CD4-positive, alpha-beta T cell treated with Interleukin-12 subunit alpha and Interleukin-12 subunit beta, for 1 hour (primary cell): ENCODE measurements at places on chromosomes 5 and 9.

DNA sequence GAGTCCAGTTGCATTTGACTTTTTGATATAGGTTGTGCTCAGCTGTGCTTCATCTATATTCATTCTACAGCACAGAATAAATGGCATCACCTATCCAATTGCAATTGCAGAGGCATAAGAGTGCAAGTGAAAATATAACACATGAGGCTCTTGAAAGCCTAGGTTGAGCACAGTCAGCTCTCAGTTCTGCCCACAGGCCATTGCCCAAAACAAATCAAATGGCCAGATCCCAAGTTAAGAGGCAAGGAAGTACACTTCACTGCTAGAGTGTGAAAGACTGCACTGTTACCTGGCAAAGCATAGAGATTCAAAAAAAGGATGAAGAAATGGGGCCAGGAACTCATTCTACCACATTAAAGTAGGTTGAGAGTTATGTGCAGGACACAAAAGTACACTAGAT lies 305.5 kb upstream of the SEMA6A start:
- DNase-seq = no peak

- DNase-seq = no peak
These were observed 91.1 kb downstream of the PRDM6 start for GRCh38 chr5:123180178-123180577.

DNA sequence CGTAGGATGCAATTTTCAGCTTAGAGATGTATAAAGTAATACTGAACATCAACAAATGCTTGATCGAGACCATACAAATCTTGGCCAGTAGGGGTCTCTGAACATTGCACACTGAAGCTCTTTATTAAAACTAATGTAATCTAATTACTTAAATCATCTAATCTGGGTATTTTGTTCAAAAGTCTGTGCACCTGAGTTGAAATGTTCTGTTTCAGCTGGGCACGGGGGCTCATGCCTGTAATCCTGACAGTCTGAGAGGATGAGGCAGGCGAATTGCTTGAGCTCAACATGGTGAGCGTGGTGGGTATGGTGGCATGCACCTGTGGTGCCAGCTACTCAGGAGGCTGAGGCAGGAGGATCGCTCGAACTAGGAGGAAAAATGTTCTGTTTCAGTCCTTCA lies 41.0 kb downstream of the ESM1 start:
- DNase-seq = peak; percentile 71

- DNase-seq = no peak
These were observed 12.2 kb upstream of the RAPGEF6 start for GRCh38 chr5:131647048-131647769.

DNA sequence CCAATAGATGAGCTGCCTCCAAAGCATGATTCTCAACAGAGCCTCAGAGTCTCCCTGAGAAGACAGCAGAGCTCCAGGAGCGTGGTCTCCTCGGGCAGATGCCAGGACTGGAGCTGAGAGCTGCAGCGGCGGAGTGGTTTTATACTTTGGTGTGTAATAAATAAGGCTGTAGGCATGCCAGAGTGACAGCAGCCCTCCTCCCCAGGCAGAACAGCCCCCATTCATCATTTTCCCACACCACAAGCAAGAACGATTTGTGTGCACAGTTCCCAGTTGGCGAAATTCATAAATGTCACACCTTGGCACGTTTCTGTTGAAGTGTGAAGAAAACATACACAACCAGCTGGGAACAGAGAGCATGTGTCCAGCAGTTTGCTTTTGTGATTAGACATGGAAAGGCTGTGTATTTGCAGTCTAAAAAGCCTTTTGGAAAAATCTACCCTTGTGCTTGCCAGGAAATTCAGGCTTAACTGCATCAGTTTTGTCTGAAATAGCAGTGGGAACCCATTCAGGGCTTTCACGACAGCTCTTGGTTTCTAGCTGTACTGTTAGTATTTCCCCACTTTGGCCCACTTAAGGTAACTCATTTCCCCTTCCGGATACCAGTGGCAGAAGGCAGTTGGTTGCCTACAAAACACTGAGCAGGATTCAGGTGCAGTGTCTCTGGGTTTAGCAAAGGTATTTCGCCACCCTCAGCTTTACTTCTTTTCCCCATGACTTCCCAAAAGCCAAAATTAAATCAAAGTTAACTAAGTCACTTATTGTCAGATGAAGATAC lies at the start of gene C1QTNF3:
TSS of gene C1QTNF3 (minus strand) at position 115 of the 778 bp plus-strand sequence. CDS start at position 27, 88 bp downstream.
- no peak for DNase-seq

- DNase-seq = no peak
These were observed 285.4 kb downstream of the MAST4 start for GRCh38 chr5:66881480-66882161.

- no peak for DNase-seq
These were observed 5.6 kb upstream of the HNRNPAB start for GRCh38 chr5:178198706-178199105.

DNA sequence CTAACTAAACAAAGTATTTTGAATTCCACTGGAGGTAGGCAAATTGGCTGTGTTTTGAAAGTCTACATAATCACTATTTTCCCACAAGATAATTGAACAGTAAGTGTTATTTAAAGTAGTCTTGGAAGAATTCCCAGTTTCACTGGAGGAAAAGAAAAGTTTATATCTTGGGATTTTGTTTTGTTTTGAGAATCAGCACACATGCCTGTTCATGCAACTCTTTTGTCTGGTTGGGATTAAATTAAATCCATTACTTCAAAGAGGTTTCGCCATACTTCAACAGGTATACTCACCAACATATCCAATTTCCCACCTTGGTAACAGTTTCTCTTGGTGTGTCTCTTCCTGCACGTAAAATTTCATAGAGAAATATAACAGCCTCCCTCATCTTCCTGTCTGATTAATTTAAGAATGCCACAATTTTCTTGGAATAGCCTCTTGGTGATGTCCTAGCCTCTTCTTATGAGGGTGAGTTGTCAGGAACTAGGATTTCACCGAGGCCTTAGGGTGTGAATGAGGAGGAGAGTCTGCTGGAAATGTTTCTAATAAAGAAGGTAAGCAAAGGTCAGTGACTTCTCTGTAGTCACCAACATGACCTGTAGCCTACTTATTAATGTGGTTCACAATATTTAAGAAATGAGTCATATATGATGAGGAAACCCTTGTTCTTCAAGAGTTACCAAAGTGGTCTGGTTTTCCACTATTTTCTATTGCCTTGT lies 48.1 kb downstream of the ITGA2 start:
- DNase-seq = no peak

GRCh38 chr9:110099236-110100095 lies 108.5 kb downstream of the C9orf152 start:
- DNase-seq = no peak

DNA sequence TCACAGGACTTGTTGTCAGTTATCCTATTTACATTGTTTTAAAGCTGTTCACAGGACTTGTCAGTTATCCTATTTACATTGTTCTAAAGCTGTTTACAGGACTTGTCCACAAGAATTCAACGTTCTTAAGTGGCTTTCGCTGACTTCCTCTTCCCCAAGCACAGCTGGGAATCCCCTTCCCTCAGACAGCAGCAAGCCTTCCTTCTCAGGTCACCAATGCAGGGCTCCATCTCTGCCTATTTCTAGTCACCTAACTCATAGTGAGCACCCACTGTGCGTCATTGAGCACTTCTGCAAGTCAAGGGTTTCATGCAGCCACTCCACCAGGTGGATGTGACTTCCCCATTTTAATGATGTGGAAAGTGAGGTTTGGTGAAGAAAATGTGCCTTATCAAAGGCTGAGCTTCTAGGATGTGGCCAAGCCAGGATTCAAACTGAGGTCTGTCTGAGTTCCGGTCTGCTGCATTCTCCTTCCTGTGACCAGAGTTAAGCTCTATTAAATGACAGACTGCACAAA lies 109.8 kb upstream of the ZNF462 start:
- peak; percentile 0 for DNase-seq

- no peak for DNase-seq
These were observed 80.5 kb downstream of the RAI14 start for GRCh38 chr5:34736445-34737115.

DNA sequence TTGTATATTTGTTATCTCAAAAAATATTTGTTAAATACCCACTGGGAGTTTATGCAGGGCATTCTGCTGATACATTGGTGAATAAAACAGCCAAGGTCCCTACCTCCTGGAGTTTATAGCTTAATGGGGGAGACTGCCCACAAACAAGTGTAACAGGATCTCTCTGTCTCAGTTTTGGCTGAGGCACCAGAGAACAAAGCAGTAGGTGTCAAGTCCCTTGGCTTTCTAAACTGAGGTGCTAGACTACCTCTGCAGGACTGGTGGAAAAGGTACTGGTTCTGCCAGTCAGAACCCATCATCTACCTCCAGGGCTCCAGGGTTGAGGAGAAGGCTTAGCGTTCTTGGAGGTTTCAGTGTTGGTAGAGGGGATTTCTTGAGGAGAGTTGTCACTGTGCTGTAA lies 188.4 kb upstream of the ELL2 start:
- no peak for DNase-seq

- no peak for DNase-seq
These were observed 141.1 kb upstream of the SPDL1 start for GRCh38 chr5:169442403-169442874.

GRCh38 chr9:113879911-113880310 lies 3.8 kb downstream of the ZNF618 start:
- DNase-seq = no peak

GRCh38 chr5:81552852-81553566 lies 159.1 kb upstream of the ACOT12 start:
- DNase-seq = no peak

DNA sequence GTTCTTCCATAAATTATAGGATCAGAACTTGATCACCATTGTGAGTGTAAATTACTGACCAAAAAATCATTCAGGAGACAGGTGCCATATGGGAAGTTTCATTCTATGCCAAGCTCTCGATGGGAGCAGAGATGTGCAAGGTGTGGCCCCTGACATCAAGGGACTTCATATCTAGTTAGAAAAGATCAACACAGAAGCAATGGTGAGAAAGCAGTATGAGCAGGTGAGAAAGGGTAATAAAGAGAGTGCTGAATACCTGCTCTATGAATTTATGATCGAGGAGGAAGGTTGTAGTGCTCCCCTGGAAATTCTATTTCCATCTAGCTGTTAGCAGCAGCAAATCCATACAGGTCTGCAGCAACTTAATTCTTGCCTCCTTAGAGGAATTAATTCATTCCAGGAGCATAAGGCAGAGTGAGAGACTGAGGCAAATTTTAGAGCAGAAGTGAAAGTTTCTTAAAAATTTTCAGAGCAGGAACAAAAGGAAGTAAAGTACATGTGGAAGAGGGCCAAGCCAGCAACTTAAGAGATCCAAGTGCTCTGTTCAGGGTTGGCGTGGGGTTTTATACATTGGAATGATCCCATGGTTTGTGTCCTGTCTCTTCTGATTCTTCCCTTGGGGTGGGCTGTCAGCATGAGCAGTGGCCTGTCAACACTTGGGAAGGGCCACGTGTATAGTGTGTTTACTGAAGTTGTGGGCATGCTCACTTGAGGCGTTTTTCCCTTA lies 181.8 kb downstream of the SAXO1 start:
- no peak for DNase-seq

DNA sequence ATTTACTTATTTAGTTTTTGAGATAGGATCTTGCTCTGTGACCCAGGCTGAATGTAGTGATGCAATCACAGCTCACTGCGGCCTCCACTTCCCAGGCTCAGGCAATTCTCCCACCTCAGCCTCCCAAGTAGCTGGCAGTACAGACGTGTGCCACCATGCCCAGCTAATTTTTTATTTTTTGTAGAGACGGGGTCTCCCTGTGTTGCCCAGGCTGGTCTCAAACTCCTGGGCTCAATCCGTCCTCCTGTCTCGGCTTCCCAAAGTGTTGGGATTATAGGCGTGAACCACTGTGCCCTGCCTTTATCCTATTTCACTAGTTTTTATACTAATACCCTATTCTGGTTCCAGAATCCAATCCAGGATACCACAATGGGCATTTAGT lies 6.8 kb downstream of the RPS14 start:
- no peak for DNase-seq

- no peak for DNase-seq
These were observed 61.3 kb downstream of the MAT2B start for GRCh38 chr5:163566678-163567077.

DNA sequence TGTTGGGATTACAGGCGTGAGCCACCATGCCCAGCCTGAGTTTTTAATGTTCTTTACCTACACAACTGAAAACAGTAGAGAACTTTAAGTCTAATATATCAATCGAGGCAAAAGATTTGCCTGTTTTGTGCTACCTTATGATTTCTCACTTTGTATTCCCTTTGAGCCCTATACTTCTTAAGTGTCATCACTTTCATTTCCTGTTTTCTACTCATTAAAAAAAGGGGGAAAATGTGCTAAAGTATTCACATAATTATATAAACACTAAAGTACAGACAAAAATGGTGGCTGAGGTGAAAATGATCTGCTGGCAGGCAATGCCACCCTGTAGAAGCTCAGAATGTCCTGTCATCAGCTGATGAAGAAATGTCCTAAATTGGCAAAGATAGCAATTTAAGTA lies 23.6 kb downstream of the ATG10 start:
- no peak for DNase-seq

DNA sequence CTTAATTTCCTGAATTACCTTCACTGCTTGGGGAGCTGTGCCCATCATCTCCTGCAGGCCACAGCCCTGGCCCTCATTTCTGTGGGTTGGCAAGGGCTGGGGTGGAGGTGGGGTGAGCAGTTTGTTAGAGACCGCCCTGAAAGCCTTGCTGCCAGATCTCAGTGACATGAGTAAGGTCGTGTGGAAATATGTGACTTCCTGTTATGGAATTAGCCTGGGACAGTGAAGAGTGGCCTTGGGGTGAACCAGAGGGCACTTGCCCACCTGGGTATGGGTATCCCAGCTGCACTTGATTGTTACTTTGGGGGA lies 2.5 kb upstream of the HNRNPAB start:
- DNase-seq = no peak

- no peak for DNase-seq
These were observed 104.3 kb downstream of the ENTREP1 start for GRCh38 chr9:69429281-69429680.

DNA sequence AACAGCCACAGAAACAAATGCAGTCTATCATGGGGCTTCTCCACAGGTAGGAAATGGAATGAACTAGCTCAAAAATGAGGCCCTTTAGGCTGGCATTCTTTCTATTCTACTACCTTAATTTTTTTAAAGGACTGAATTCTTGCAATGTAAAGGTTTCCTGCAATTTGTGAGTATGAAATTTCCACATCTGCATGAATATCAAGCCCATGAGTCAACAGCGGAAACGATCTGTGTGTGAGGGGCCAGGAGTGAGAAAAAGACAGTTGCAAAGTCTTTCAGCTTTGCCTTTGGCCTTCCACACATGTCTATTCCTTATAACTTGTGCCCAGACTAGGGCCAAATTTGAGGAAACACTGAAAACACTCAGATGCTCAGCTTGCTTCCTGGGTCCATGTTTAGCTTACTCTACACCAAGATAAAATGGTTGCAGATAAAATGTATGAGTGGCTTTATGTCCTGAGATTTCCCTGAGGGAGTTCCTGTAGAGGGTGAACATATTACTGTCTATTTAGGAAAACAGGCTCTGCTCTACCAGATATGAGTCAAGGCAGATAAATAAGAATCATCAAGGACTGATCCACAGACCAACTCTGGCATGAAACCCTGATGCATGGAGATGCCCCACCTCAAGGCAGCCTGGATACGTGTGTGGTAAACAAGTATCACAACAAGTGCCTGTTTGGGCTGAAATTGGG lies 46.5 kb downstream of the RETREG1 start:
- DNase-seq = no peak
